ENCODE measurements at places on chromosomes 6 and 20.

DNA sequence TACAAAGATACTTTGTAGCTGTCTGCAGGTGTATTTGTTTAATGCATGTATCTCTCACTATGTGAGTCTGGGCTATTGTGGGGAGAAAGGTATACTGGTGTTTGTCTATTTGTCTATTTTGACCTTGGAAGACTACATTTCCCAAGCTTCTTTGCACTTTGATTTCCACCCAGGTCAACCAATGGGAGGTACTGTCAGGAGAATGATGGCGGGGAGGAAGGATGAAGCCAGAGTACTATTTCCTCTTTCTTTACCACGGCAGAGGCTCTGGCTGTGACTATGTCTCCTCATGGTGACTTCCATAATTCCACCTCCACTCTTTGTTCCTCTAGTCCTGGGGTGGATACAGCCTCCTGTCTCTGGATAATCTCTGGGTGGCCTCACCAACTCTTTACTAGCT is 23.1 kb downstream of the LBP start:
- peak; percentile 79 for DNase-seq

GRCh38 chr20:20083807-20084206 is 31.5 kb downstream of the CFAP61 start:
- DNase-seq: peak; percentile 7

DNA sequence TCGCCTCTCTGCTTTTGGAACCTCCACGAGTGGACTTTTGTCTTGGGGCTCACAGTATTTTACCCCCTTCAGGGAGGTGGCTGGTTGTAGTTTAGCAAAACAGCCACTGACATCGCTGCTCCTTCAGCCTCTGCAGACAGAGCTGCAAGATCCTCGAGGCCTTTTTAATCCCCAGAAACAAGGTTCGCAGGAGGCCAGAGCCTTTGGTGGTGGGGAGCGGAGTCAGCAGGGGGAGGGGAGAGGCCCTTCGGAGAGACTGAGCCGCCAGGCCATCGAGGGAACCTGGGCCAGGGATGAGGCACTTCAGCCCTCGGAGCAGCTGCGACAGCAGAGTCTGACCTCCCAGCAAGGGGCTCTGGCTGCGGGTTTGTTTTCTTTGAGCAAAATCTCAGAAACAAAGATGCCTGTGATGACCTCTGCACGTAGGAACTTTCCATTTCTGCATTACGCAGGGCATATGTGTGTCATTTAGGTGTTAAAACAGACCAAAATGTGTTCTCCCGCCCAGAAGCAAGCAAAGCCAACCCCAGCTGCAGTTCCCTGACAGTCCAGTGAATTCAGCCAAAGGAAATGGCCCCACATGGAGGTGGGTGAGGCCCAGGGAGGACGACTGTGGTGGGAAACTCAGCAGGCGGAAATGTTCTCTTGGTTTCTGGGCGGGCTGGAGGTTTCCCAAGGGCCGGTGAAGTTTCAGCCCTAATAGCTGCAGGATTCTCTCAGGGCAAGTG is 171.2 kb upstream of the SULF2 start:
- DNase-seq: no peak

- no peak for DNase-seq
These were observed 40.6 kb downstream of the SLC35D3 start for GRCh38 chr6:136962661-136963060.

GRCh38 chr6:128482642-128483041 is 37.8 kb downstream of the PTPRK start:
- DNase-seq: no peak

GRCh38 chr6:169098116-169098515 is 155.5 kb downstream of the THBS2 start:
- DNase-seq: no peak

DNA sequence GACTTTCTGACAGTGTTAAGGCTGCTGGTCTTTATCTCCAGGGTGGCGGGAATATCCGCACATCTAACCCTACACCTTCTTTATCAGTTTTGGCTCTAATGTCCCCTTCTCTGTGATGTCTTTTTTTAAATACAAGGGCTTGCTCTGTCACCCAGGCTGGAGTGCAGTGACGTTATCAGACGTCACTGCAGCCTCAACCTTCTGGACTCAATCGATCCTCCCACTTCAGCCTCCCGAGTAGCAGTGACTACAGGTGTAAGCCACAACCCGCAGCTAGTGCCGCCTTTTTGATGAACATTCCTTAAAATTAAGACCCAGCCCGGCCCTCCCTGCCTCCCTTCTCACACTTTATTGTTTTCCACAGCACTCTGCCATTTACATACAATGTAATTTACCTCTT is 120.1 kb upstream of the CDH4 start:
- DNase-seq: no peak

GRCh38 chr20:51312480-51312783 is 230.1 kb downstream of the NFATC2 start:
- no peak for DNase-seq

DNA sequence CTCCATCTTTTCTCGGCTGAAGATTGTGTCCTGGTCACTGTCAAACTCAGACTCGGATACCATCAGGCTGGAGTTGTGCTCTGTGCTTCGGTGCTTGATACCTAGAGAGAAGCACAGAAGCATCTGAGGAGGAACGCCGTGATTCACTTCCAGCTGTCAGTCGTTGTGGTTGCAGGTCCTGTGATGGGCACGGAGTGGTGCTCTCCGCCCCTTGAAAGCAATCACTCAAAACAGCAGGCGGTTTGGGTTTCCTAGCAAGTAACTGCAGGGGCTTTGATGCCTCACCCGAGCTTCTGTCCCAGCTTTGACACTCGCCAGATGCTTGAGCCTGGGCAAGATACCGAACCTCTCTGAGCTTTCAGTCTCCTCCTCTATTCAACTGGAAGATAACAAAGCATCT is 52.5 kb downstream of the ALDH5A1 start:
- DNase-seq: peak; percentile 27

- DNase-seq: no peak
These were observed 8.5 kb upstream of the SRC start for GRCh38 chr20:37337208-37337991.

DNA sequence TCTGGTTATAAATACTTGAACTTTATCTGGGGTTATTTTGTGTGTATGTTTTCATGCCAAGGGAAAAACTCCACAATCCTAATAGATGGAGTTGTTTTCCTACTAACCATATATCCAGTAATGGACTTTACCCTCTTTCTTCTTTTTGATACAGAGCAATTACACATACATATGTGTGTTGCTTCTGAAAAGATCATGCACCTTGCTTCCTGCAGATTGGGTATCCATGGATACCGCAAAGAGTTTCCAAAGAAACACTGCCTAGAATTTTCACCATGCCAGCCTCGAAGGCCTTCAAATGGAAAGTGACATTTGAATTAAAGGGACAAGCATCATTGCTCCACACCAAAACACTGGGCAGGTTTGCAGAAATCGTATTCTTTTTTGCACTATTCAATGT is 26.8 kb downstream of the HDDC2 start:
- no peak for DNase-seq

- no peak for DNase-seq
These were observed 17.1 kb downstream of the TTLL2 start for GRCh38 chr6:167341665-167342655.

DNA sequence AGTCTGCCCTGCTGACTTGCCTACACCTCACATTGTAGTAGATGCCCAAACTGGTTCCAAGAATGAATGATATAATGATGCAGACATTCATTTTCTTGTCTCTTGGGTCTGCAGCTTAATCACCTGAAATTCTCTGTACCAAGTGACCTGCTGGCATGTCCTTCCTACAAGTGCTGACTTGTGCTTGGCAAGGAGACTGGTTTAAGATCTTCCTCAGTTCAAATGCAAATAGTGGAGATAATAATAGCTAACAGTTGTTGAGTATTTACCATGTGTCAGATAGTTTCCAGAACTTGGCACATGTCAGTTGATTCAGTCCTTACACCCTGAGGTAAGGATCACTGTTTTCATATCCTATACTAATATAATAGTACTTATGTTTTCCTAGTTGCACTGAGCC is 223.4 kb downstream of the SLC24A3 start:
- DNase-seq: no peak

DNA sequence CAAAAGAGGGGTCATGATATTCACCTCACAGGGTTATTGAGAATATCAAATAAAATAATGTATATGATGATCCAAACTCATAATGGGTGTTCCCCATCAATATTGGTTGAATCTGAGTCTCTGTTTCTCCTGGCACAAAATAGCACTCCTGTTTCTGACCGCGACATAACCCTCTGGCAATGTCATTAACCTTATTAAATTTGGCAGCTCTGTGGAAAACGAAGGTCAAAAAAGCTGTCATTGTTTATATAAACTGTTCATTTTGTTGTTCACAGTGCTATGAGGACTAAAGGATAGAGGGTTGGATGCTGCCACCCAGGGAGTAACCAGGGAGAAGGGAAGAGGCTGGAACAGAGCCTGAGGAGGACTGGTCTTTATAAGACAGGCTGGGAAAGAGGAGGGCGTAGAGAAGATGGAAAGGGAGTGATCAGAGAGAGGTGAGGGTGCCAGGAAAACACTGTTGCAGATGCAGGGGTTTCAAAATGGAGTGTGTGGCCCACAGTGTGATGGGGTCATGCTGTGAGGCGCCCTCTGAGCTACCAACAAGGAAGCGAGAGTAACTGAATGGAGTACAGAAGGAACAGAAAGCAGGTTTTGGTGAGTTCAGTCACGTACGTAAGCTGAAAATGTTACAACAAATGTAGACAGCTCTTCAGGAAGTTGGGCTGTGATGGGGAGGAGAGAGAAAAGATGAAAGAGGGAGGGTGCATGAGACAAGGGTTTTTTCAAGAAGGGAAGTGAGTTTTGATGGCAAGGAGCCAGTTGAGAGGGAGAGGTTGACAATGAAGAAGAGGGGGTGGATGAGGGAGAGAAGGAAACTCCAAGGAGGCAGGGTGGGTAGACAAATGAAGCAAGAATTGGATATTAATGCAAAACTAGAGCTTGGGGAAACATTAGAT is 251.6 kb upstream of the TAB2 start:
- DNase-seq: no peak

- DNase-seq: no peak
These were observed 74.3 kb downstream of the RPS12 start for GRCh38 chr6:132888701-132889100.

- no peak for DNase-seq
These were observed 204.0 kb upstream of the MYLIP start for GRCh38 chr6:15924893-15925292.

GRCh38 chr20:9160331-9160730 is 91.4 kb downstream of the PLCB4 start:
- DNase-seq: no peak

GRCh38 chr20:3749087-3749688 is 16.7 kb downstream of the HSPA12B start:
- no peak for DNase-seq

DNA sequence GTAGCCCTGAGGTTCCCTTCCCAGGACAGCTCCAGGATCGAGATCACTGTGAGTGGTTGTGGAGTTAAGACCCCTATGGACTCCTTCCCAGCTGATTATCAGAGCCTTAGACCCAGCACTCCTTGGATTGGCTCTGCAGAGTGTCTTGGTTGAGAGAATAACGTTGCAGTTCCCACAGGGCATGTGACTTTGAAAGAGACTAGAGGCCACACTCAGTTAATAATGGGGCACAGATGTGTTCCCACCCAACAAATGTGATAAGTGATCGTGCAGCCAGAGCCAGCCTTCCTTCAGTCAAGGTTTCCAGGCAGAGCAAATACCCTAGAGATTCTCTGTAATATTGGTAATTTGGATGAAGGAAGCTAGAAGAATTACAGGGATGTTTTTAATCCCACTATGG is 5.2 kb upstream of the BTN2A2 start:
- no peak for DNase-seq

- DNase-seq: no peak
These were observed 44.3 kb downstream of the TOP1 start for GRCh38 chr20:41072915-41073314.

DNA sequence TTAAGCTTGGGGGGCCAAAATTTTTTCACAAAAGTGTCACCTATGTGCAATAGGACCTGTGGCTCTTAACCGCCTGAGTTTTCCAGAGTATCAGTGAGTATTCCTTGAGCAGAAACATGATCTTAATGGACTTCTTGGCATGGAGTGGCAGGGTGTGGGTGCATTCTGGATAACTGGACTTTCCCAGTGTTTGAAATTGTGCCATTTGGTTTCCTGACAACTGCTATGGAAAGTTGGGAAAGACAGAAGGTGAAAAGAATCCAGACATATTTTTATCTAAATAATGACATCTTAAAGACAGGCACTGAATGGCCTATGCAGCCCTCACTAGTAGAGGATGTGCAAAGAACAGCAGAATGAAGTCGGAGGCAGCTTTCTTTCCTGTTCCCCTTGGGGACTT is 34.3 kb upstream of the ADTRP start:
- no peak for DNase-seq

DNA sequence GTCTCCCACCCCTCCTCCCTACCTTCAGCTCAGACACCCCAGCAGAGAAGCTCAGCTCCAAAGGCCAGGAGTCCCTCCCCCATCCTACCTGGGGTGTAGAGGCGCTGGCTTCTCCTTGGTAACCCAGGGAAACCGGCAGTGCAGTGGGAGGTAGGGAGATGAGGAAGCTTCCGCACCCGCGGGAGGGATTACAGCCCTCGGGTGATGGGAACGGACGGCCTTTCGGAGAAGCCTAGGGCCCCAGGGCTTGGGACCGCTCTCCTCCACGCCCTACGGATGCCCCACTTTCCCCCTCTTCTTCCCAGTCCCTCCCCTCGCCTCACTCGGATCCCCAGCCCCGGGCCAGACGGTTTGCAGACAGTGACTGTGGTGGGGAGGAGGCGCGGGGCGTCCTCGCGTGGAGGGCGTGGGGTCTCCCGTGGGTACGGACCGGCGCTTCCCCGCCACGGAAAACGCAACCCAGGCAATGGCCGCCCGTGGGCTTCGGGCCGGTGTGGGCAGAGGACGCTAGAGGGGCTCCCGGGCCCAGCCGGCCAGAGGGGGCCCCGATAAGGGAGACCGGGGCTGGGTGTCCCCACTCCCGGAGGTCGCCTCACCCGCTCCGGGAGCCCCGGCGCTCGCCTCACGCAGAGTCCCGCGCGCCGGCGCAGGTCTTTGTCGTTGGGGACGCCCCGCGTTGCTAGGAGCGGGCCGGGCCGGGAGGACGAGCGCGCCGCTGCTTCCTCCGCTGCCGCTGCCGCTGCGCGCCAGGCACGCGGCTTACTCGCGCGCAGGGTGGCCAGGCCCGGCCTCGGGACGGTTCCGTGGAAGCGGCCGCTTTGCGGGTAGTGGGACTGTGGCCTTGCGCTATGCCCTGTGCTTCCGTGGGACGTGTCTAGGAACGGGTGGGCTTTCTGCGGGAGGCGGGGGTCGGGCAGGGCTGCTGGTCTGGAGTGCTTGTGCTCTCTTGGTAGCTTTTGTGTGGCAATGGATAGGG is 15.8 kb downstream of the AARS2 start:
- DNase-seq: peak; percentile 53
